Cardiac muscle cell (in vitro differentiated cells and primary cell): ENCODE measurements at places on chromosomes 5 and 9. TPM values are rescaled to one million over a fixed set of nuclear protein-coding genes. Genes with fewer than 3 reads are reported as not detected.
A peak's percentile ranks its signal among the peaks of the same experiment; 100 is the strongest.

NEUROG1 gene
- not detected in 2 replicates for total RNA-seq

SELENOP gene
- 72.7 and 83.0 TPM in 2 replicates for total RNA-seq

PKD2L2 gene
- not detected in 2 replicates for total RNA-seq

MUSK gene
- total RNA-seq = not detected in 2 replicates

MYOZ3 gene
- total RNA-seq = 2.1 and 6.8 TPM in 2 replicates

FIBCD1 gene
- 0.39 and 4.0 TPM in 2 replicates for total RNA-seq

DNA sequence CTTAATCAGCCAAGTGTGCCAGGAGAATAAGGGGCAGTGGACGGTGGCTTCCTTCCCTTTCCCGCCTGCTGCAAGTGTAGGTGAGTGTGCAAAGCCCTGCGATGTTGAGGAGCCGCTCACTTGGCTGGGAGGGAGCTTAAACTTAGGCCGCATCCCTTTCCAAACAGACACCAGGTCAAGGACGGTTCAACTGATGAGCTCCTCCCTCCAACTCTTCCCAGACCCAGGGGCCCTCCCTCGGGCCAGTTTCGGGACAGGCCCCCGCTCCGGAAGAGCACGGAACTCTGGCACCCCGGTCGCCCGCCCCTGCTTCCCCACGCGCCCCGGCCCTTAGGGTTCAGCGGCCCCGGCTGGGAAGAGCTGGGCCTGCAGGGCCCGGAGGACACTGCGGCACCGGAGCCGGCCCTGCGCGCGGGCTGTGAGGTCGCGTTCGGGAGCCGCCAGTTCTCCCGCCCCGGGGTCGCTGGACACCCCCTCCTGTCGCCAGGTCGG lies 481 bp downstream of the MRPL36 start:
- DNase-seq = peak; percentile 23

- DNase-seq = peak; percentile 75
Observed at GRCh38 chr5:122366501-122366900, 54.5 kb downstream of the SNCAIP start.

GRCh38 chr5:32733590-32734340 lies 22.6 kb downstream of the NPR3 start:
- DNase-seq = no peak

DNA sequence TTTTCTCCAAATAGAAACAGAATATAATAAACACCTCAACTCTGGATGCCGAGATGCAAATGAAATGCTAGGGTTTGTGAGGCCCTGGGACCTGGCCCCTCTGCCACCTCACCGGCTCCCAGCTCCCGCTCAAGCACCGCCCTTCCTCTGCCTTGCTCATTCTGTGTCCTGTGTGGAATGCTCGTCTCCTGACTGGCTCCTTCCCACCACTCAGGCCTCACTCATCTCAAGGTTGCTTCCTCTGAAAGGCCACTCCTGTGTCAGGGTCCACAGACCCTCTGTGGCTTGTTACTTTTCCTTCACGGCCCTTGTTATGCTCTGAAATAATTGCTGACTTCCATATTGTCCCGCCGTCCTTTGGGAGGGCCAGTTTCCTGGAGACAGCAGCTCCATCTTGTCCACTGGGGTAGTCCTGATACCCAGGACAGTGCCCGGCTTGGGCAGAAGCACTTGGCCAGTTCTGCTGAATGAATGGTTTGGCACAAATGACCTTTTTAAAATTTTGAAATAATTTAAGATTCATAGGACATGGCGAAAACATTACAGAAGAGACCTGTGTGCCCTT lies 15.4 kb downstream of the RNF44 start:
- DNase-seq = no peak

GRCh38 chr5:141413540-141414069 lies 818 bp downstream of the PCDHGA10 start:
- no peak for DNase-seq

- no peak for DNase-seq
Observed at GRCh38 chr9:115057559-115057958, 60.4 kb downstream of the TNC start.

GRCh38 chr5:115463983-115464382 lies 80.6 kb downstream of the FEM1C start:
- peak; percentile 62 for DNase-seq

GRCh38 chr9:38042626-38043357 lies 26.2 kb downstream of the SHB start:
- DNase-seq = no peak

GRCh38 chr5:71751422-71751821 lies 32.3 kb downstream of the CARTPT start:
- DNase-seq = no peak

DNA sequence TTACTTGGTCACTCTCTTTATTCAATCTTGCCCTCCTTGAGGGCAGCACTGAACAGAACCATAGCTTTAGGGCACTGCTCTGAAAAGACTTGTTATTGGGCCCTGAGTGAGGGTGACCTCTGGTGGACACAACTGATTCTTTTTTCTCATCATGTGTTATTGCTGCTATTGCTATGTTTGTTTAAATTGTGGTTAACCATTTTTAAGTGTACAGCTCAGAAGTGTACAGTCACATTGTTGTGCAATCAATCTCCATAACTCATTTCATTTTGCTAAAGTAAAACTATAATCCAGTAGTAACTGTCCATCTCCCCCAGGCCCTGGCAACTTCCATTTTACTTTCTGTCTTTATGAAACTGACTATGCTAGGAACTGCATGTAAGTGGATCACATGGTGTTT lies 351.1 kb upstream of the RIOK2 start:
- DNase-seq = peak; percentile 94

DNA sequence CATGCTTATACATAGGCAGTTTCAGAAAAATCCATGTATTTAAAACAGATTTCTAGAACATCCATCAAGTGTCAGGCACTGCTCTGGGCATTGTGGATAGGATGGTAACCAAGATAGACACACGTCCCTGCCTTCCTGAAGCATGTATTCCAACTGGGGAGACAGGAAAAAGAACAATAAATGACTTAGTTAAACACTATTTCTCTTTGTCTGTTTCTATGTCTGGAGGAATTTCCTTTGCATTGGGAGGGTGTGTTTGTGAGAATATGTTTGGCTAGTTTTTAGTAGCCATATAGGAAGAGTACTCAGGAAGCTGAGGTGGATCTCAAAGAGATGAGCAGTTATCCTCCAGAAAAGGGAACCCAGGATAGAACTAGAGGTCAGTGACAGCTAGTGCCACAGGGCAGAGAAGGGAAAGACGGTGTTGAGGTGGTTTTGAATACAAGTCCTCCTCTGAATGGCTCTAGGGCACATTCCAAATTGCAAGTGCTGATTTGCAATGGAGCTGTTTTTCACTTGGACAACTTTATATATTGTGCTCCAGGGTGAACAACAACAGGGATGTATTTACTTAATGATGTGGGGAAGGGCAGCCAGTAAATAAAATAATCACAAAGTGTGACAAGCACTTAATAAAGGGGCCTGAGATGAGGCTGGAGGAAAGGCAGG lies 144.7 kb upstream of the SHB start:
- DNase-seq = no peak

DNA sequence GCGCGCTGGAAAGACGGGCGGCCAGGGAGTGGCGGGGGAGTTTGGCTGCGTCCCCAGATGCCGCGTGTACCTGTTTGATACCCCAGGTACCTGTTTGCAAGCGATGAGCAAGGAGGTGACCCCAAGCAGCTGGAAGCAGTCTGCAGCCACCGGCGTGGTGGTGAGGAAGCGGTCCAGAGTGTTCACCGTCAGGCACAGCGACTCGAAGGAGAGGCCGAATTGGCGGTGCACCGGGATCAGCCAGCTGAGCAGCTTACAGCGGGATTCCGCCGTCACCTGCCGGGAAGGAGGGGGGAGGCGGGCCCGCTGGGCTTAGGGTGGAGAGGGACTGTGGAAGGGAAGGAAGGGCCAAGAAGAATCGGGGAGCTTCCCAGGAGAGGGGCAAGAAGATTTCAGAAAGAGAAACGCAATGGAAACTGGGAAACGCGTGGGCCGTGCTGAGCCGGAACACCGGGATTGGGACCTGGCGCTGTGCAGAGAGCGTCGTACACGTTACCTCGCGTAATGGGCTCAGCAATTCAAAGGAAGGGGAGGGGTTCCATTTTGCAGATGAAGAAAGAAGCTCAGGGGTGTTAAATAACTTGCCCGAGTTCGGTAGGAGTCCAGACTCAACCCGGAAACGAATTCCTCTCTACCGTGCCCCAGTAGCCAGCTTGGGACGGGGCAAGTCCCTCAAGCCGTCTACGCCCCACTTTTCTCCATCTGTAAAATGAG lies 980 bp downstream of the CCNO start:
- DNase-seq = peak; percentile 43

DNA sequence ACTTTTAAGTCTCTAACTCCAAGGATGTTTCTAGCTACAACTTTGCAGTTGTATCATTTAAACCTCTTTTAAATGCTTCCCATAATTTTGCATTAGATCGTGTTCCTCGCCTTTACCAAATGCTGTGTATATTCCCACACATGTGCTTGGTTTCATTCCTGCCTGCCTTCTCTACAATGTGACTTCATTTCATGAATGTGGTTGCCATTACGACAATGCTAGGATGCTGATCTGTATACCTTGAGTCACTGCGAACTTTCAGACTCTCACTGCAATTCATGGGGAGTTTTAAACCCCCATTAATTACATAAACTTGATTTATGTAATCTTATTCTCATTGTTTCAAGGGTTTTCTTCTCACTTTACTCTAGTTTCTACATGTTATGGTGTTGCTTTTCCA lies 50.3 kb downstream of the UBE2QL1 start:
- no peak for DNase-seq

DNA sequence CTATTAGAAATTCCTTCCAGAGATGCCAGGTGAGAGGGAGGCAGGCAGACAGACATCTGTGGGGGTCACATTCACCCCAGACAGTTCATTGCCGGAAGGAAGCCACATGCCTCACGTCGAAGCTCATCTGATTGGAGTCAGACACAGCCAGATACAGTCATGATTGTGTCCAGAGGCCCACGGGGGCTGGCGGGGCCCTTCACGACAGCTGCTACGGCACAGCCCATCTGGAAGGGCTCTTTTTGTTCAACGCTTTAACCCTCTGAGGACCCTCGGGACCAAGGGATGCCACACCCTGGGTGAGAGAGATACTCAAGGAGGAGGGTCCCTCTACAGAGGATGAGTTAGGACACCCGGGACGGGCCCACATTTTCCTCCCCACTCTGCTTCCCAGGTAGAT lies 31.9 kb upstream of the GABRP start:
- no peak for DNase-seq

DNA sequence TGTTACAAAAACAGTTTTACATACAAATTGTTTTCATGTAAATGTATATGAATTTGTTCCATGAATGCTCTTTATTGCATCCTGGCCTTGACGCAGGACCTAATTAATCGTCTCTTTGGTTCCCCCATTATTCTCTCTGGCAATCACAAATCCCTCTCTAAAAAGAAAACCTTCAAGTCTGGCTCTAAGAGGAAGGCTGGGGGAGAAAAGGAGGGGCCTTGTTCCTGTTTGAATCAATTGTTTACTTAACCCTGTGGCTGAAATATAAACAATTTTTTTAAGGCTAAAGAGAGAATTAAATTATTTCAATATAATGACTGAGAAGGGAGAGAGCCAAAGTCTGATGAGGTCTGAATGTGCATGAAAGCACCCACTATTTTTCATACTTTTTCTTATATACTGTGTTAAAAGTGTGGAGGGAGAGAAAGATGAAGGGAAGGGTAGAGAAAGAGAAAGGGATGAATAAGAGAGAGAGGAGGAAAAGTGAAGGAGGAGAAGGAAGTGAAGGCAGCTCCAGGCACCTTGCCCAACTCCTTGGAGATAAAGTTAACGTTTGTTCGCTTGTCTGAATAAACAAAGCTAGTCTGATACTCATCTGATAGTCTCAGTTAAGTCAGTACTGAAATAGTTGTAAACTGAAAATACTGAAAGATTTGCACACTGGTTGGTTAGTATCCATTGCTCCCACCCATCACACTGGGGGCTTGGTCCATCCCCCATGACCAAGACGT lies 116.4 kb upstream of the SPDL1 start:
- DNase-seq = no peak

GRCh38 chr9:70406434-70406862 lies 8.0 kb downstream of the KLF9 start:
- peak; percentile 71 for DNase-seq

- DNase-seq = no peak
Observed at GRCh38 chr9:99018653-99019052, 74.9 kb downstream of the COL15A1 start.

DNA sequence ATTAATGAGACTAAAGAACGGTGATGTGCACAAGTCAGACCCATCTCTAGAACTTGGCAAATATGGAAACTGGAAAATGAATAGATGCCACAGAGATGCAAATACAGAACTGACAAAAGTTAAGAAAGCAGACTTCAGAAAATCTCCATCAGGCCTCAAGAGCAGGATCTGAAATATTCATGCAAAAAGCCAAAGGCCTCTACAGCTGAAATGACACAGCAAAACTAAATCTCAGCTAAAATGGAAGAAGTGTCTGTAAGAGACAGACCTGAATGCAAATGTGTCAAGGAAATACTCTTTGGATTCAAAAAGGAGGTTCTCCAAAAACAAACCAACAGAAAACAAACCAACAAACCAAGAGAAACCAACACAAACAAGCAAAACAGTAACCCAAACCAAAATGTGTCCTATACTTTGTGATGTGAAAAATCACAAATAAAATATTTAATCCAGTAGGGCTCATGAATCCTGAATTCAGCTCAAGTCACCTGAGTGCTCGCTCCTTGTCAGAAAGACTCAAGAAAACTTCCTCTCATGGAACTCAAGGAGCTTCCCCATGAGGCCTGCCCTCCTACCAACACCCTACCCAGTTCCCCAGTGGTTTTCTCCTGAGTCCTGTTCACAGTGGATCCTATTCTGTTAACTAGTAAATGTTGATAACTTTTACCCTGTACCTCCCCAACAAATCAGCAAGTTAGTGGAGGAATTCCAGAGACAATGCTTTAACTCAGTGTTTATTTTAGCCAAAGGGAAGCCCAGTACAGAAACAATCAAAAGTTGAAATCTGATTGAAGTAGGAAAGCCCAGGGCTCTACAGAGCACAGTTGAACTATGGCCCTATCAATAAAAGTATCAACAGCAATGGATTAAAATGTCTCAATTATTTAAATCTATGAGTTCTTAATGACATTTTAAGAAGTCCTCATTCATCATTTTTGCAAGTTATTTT lies 14.6 kb downstream of the MRPS27 start:
- DNase-seq = no peak

GRCh38 chr5:124652514-124652819 lies 94.0 kb downstream of the ZNF608 start:
- no peak for DNase-seq

- no peak for DNase-seq
Observed at GRCh38 chr5:154999865-155000264, 13.7 kb upstream of the KIF4B start.

DNA sequence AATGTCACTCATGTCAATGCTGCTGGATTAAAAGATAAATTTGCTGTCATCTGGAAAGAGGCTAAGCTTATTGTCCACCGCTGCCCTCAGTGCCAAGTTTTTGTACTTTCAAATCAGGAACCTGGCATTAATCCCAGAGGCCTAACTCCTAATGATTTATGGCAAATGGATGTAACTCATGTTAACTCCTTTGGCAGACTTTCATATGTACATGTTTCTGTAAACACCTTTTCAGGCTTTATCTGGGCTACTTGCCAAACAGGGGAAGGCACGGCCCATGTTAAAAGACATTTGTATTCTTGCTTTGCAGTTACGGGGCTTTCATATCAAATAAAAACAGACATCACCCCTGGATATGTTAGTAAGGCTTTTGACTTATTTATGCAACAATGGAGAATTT lies 608.0 kb upstream of the ACO1 start:
- no peak for DNase-seq

- DNase-seq = no peak
Observed at GRCh38 chr5:138466125-138466899, 1.0 kb downstream of the EGR1 start.
